ENCODE measurements at places on chromosomes 16 and 17.
A peak's percentile ranks its signal among the peaks of the same experiment; 100 is the strongest.

DNA sequence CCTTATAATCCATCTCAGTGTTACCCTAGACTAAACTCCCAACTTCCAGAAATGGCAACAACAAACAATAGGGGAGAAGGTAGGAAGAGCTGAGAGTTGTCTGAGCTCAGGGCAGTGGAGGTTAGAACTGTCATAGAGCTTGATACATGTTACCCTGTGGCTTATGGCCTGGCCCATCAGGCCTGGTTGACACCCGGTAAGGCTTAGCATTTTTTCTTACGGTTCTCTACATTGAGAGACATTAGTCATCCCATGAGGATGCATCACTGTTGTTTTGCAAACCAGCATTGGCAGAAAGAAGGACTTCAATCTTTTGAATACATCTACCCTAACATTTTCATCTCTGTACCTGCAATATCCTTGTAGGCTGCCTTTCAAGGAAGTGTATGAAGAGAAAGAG, 226.6 kb downstream of the PHKB start:
- no peak for DNase-seq

DNA sequence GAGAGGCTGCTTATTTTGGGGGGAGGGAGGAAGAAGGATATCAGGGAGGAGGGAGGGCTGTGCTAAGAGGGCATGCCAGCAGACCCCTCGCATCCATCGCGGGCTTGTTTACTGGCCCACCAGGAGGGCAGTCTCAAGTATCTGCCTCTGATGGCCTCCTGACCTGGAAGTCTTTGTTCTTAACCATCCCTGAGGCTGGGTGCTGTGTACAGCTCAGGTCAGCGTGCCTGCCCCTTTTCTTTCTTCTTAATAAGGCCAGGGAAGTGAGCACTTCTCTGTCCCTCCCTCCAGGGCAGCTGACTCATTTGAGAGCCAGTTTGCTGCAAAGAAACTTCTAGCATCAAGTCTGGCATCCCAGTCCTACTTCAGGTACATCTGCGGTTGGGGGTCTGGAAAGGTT, 157.0 kb downstream of the CCDC182 start:
- DNase-seq = no peak

GRCh38 chr17:42819939-42820535, 4.0 kb downstream of the BECN1 start:
- DNase-seq = no peak

DNA sequence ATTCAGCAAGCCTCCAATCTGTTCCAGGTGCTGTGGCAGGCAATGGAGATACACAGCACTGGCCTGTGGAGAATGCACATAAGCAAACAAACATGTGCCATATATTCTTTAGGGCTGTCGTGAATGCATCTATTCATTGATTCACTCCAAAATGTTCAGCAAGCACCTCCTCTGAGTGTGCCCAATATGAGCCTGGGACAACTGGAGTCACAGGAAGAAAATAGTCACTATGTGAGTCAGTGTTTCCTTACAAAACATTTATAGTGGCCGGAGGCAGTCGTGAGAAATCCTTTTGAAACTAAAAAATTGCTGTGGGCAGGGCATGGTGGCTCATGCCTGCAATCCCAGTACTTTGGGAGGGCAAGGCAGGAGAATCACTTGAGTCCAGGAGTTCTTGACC, 310.1 kb downstream of the CA10 start:
- DNase-seq = no peak

GRCh38 chr16:74991593-74992403, 6.9 kb upstream of the WDR59 start:
- DNase-seq = no peak

DNA sequence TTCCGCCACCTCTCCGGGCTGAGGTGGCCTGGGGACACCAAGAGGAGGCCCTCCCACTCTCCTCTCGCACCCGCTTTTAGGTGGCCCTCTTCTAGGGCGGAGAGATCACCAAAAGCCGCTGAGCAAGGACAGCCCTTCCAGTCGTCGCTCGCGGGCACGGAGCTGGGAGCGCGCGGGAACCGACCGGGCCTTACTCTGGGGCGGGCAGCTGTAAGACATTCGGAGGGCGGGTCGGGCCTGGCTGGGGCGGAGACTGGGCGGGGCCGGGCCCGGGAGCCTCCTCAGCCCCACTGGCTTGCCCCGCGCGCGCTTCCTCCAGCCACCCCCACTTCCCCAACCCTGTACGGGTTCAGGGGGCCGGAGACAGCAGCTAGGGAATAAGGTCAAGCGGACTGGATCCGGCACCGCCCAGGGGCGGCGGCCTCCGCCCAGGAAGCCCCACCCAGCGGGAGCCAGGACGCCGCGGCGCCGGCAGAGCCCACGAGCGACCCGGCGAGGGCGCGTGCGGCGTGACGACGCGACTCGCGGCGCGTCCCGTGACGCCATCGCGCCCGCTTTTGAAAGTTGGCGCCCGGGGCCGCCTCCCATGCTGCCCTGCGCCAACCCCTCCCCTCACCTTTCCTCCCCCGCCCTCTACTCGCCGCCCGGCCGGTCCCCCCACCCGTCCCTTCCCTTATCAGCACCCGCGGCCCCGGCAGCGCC, 351 bp upstream of the CTCF start:
- DNase-seq = peak; percentile 100

- peak; percentile 79 for DNase-seq
These were observed 11.1 kb downstream of the SCN4A start for GRCh38 chr17:63961355-63962212.

- DNase-seq = no peak
These were observed 59.0 kb upstream of the WSCD1 start for GRCh38 chr17:6011206-6011605.

GRCh38 chr17:32007463-32008298, 498 bp downstream of the LRRC37B start:
- peak; percentile 49 for DNase-seq

GRCh38 chr16:49564496-49565229, 191.1 kb downstream of the C16orf78 start:
- no peak for DNase-seq

- no peak for DNase-seq
These were observed 20.0 kb downstream of the OR2C1 start for GRCh38 chr16:3375680-3376079.

DNA sequence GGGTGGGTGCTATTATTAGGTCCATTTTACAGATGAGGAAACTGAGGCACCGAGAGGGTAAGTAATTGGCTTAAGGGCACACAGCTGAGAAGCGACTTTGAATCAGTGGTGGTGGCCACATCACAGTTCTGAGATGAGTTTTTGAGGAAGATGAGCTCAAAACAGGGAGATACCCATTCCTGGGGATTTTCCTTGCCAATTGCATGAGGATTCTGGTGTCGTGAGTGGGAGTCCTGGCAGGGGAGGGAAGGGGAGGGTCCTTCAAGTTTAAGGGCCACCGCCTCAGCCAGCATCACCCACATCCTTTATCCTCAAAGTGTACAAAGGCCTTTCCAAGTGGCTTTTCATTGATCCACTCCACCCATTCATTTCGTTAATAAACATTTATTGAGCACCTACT, 45.3 kb downstream of the IL21R start:
- no peak for DNase-seq
